ENCODE measurements at places on chromosomes 12 and 14.

GRCh38 chr14:105527381-105527825, 1.0 kb downstream of the TMEM121 start:
- no peak for DNase-seq

- no peak for DNase-seq
These were observed 735 bp upstream of the VASH1 start for GRCh38 chr14:76760331-76761135.

DNA sequence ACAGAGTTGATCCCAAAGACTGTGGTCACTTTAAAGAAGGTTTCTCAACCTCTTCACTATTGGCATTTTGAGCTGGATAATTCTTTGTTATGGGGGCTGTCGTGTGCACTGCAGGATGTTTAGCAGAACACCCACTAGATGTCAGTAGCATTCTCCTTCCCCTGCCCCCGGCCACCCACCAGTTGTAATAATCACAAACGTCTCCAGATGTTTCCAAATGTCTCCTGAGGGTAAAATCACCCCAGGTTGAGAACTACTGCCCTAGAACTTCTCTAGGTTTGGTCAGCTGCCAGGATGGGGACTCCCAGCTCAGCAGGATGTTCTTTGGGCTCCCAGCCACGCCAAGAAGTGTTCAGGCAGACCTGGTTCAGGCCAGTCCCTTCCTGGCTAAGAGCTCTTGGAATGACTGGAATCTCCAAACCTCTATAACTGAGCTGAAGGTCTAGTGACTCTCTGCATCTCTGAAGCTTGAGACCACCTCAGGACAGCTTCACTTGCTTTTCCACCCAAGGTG, 12.5 kb upstream of the AJUBA start:
- DNase-seq, result no peak

DNA sequence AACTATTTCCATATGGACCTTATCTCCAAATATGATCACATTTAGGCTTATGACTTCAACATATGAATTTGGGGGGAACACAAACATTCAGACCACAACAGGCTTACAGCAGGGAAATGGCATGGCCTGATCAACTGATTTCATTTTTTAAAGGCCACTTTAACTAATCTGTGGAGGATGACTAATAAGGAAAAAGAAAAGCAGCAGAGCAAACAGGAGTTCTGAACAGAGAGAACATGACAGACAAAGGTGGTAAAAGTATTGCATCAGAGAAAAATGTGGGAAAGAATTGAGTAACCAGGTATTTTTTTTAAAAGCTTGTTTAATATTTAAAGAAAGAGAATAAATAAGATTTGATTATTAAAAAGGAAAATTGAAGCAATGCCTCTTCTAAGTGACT, 366.1 kb upstream of the TMPO start:
- no peak for DNase-seq
